CD4-positive, alpha-beta memory T cell (primary cell): ENCODE measurements at places on chromosomes 6 and 20. TPM values are rescaled to one million over a fixed set of nuclear protein-coding genes. Genes with fewer than 3 reads are reported as not detected.

Gene TLDC2
- total RNA-seq, result not detected

Gene DAAM2
- total RNA-seq, result not detected

Gene BMP7
- total RNA-seq, result not detected

Gene DEFB114
- not detected for total RNA-seq

Gene CST4
- total RNA-seq, result not detected

Gene TREML1
- not detected for total RNA-seq

Gene ERVFRD-1
- not detected for total RNA-seq

Gene MRAP2
- not detected for total RNA-seq

Gene ZBP1
- total RNA-seq, result 21.7 TPM

DNA sequence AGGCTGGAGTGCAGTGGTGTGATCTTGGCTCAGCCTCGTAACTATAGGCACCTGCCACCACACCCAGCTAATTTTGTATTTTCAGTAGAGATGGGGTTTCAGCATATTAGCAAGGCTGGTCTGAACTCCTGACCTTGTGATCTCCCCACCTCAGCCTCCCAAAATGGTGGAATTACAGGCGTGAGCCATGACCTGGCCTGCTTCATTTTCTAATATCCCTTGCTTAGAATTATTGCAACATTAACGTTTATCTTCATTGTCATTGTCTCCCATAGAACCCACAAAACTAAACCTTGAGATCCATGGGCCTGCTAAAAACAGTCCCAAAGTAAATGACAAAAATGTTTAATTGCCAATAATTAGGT, 6.1 kb downstream of the EEF1A1 start:
- no peaks in the 10 kb centered on the region for H3K27me3 ChIP-seq
- H3K4me1 ChIP-seq, result peaks cover 54% of the 10 kb centered on the region

- no peaks in the 10 kb centered on the region for H3K27me3 ChIP-seq
- no peak overlapping the region for H3K27ac ChIP-seq
- no peaks in the 10 kb centered on the region for H3K4me1 ChIP-seq
- H3K36me3 ChIP-seq, result no peaks in the 10 kb centered on the region
- no peak for DNase-seq
These were observed 249.0 kb upstream of the OPRM1 start for GRCh38 chr6:153790048-153790447.

- H3K27ac ChIP-seq, result no peak overlapping the region
- H3K36me3 ChIP-seq, result peaks cover 57% of the 10 kb centered on the region
- H3K27me3 ChIP-seq, result no peaks in the 10 kb centered on the region
- peaks cover 20% of the 10 kb centered on the region for H3K4me1 ChIP-seq
- H3K4me3 ChIP-seq, result no peak overlapping the region
- DNase-seq, result no peak
These were observed 27.7 kb downstream of the KCNS1 start for GRCh38 chr20:45073221-45073620.

DNA sequence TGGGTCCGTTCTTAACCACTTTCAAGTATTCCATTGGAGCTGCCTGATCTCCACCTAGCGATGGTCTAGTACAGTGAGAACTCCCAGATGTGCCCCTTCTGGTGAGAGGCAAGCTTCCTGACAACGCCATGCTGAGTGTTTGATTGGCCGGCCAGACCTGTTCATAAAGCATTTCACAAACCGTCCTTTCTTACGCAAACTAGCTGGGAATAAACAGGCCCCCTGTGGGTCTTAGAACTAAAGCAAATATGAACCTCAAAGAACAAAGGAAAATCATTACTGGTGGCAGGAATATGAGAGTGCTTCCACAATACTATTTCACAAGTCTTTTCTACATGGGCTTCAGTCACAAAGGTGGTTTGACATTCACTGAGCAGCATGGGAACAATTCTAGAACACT, 15.6 kb upstream of the GCNT2 start:
- no peak overlapping the region for H3K4me3 ChIP-seq
- H3K4me1 ChIP-seq, result no peaks in the 10 kb centered on the region
- no peaks in the 10 kb centered on the region for H3K36me3 ChIP-seq
- no peaks in the 10 kb centered on the region for H3K27me3 ChIP-seq
- no peak for DNase-seq

- no peaks in the 10 kb centered on the region for H3K27me3 ChIP-seq
- H3K27ac ChIP-seq, result no peak overlapping the region
- DNase-seq, result peak; percentile 36
- H3K36me3 ChIP-seq, result no peaks in the 10 kb centered on the region
- H3K4me3 ChIP-seq, result no peak overlapping the region
These were observed 66.4 kb downstream of the LY86 start for GRCh38 chr6:6654599-6655575.

DNA sequence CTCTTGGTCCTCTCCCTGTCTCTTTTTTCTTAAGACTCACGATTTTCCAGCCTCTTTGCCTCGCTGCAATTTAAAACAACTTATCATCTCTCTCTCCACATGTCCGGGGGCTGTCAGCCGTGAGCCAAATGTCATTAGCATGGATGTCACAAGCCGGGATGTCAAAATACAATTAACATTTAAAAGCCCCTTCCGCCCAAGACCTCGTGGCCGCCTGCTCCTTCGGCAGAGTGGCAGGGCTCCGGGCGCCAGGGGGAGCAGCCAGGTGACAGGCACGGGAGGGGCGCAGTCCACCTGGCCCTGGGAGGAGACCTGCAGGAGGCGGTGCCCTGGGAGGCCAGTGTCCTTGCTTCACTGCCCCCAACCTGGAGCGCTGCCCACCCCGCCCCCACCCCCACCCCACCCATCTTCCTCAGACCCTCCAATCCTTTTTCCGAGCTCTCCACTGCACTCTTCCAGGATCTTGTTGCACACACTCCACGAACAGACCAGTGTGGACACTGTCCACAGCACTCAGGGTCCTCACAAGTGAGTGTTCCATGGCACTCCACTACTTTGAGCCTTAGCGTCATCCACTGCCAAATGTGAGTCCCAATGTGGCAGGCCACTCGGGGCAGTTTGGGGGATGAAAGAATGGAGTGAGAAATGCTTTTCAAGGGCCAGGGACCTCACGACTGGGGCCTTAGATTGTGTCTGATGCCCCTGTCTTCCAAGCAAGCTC, 5.6 kb upstream of the GRM4 start:
- H3K4me3 ChIP-seq, result no peak overlapping the region
- H3K27ac ChIP-seq, result no peak overlapping the region
- no peak for DNase-seq
- H3K4me1 ChIP-seq, result peaks cover 10% of the 10 kb centered on the region
- no peaks in the 10 kb centered on the region for H3K36me3 ChIP-seq
- H3K27me3 ChIP-seq, result peaks cover 27% of the 10 kb centered on the region

DNA sequence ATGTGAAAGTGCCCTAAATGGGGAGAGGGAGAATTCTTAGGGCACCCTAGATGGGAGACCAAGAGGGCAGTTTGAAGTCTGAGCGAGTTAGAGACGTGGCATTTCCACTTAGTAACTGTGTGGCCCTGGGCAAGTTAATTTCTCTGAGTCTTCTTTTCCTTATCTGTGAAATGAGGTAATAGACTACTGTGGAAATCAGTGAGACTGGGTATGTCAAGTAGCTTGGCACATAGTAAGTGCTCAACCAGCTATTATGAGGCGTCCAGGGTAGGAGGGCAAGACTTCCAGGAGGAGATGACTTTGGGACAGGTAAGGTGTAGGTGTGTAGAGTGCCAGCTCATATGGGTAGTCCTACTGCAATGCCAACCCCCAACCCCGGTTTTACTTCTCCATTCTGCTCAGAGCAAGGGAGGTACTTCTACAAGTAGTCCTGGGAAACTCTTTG, 770 bp downstream of the KIF3B start:
- peak overlapping the region; percentile 96 for H3K4me3 ChIP-seq
- H3K4me1 ChIP-seq, result peaks cover 27% of the 10 kb centered on the region
- peak; percentile 8 for DNase-seq
- H3K27ac ChIP-seq, result peak overlapping the region; percentile 85

GRCh38 chr6:16512544-16513290, 248.5 kb downstream of the ATXN1 start:
- no peaks in the 10 kb centered on the region for H3K36me3 ChIP-seq
- H3K27me3 ChIP-seq, result no peaks in the 10 kb centered on the region
- no peak for DNase-seq
- H3K4me1 ChIP-seq, result peaks cover 44% of the 10 kb centered on the region

- DNase-seq, result no peak
- H3K4me3 ChIP-seq, result no peak overlapping the region
- no peaks in the 10 kb centered on the region for H3K4me1 ChIP-seq
- no peak overlapping the region for H3K27ac ChIP-seq
- no peaks in the 10 kb centered on the region for H3K36me3 ChIP-seq
These were observed 38.1 kb upstream of the UST start for GRCh38 chr6:148708707-148709106.

DNA sequence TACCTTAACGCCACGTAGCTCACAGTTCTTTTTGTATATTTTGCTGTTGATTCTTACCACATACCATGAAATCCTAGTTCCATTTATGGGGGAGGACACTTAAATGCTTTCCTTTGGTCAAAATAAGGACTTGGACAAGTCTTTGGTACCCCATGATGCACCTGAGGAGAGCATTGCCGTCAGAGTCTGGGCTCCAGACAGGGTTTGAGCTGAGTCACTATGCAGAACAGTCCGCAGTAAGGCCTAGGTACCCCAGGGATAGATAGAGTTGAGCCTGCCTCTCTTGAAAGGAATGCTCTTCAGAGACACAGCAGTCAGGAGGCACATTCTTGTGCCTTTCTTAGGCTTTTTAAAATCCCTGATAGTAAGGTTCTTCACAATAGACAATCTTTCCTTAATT, 6.0 kb downstream of the PARD6B start:
- H3K36me3 ChIP-seq, result peaks cover 4% of the 10 kb centered on the region
- peaks cover 12% of the 10 kb centered on the region for H3K4me1 ChIP-seq
- no peak overlapping the region for H3K27ac ChIP-seq
- H3K27me3 ChIP-seq, result no peaks in the 10 kb centered on the region
- no peak for DNase-seq

- DNase-seq, result no peak
- no peaks in the 10 kb centered on the region for H3K27me3 ChIP-seq
- no peaks in the 10 kb centered on the region for H3K36me3 ChIP-seq
- H3K4me3 ChIP-seq, result no peak overlapping the region
- H3K4me1 ChIP-seq, result no peaks in the 10 kb centered on the region
These were observed 52.0 kb downstream of the ECT2L start for GRCh38 chr6:138847884-138848283.

GRCh38 chr6:43733471-43734293, 36.3 kb upstream of the VEGFA start:
- DNase-seq, result peak; percentile 46
- no peak overlapping the region for H3K4me3 ChIP-seq
- no peak overlapping the region for H3K27ac ChIP-seq
- H3K27me3 ChIP-seq, result no peaks in the 10 kb centered on the region
- peaks cover 15% of the 10 kb centered on the region for H3K4me1 ChIP-seq

GRCh38 chr20:32332614-32333013, 25.5 kb upstream of the ASXL1 start:
- H3K4me3 ChIP-seq, result no peak overlapping the region
- peaks cover 12% of the 10 kb centered on the region for H3K36me3 ChIP-seq
- peaks cover 27% of the 10 kb centered on the region for H3K4me1 ChIP-seq

- H3K36me3 ChIP-seq, result no peaks in the 10 kb centered on the region
- no peak for DNase-seq
- H3K4me3 ChIP-seq, result no peak overlapping the region
- no peaks in the 10 kb centered on the region for H3K27me3 ChIP-seq
These were observed 1.3 kb downstream of the C6orf141 start for GRCh38 chr6:49551866-49552129.

DNA sequence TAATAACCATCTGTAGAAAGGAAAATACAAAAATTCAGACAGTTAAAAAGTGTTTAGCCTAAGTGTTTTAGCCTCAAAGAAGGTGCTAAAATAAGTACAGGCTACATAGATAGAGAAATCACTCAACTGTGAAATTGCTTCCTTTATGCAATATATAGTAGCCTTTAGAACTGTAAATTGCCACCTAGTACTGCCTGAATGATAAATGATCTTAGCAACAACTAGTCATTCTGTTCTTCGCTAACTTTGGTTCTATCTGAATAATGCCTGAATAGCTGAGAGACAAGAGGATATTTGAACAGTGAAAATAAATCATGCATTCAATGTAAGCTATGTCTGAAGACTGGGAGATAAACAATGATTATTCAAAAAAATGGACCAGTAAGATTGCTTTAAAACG, 603.3 kb upstream of the PTCHD4 start:
- H3K27me3 ChIP-seq, result no peaks in the 10 kb centered on the region
- H3K4me1 ChIP-seq, result no peaks in the 10 kb centered on the region
- H3K36me3 ChIP-seq, result no peaks in the 10 kb centered on the region
- no peak overlapping the region for H3K4me3 ChIP-seq
- DNase-seq, result no peak

- H3K4me1 ChIP-seq, result no peaks in the 10 kb centered on the region
- no peak for DNase-seq
- H3K27me3 ChIP-seq, result peaks cover 5% of the 10 kb centered on the region
- no peaks in the 10 kb centered on the region for H3K36me3 ChIP-seq
- no peak overlapping the region for H3K27ac ChIP-seq
These were observed 11.7 kb upstream of the SPO11 start for GRCh38 chr20:57317789-57318371.

DNA sequence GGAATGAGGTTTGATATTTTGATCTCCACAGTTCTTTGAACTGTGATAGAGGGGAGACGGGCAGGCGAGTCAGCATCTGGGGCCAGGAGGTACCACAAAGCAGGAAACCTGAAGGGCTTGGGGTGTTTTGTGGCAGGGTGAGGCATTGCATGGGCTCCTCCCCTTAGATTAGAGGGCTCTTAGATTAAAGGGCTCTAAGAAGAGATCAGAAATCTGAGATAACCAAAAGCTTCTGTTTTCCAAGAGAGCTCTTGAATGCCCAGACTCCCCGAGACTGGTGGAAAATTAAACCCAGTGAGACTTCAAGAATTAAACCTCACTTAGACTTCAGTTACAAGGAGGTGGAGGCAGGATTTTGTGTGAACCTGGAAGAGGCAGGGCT, 2.4 kb upstream of the GPX5 start:
- H3K27me3 ChIP-seq, result no peaks in the 10 kb centered on the region
- no peaks in the 10 kb centered on the region for H3K36me3 ChIP-seq
- H3K4me1 ChIP-seq, result peaks cover 26% of the 10 kb centered on the region
- H3K27ac ChIP-seq, result no peak overlapping the region
- peak; percentile 43 for DNase-seq

- no peaks in the 10 kb centered on the region for H3K27me3 ChIP-seq
- no peaks in the 10 kb centered on the region for H3K4me1 ChIP-seq
- no peak overlapping the region for H3K4me3 ChIP-seq
- no peak for DNase-seq
- H3K36me3 ChIP-seq, result no peaks in the 10 kb centered on the region
- no peak overlapping the region for H3K27ac ChIP-seq
These were observed 110.7 kb downstream of the GRM4 start for GRCh38 chr6:34035161-34035560.

DNA sequence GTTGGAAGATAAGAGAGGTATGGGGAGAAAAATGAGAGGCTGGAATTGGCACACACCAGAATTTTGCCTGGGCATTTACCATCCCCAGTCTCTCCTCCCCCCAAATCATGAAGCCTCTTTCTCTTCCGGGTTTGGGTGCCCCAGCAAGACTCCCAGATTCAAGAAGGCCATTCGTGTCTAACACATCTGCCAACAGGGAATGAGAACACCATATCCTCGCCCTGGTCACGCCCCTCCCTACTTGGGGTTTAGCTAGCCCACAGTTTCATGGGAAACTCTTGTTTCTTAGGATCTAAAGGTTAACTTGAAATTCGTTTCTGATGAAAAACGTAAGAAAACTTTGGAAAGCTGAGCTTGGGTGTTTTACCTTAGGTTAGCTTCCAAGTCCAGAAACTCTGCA, 105.5 kb upstream of the TMEM170B start:
- H3K36me3 ChIP-seq, result no peaks in the 10 kb centered on the region
- H3K27me3 ChIP-seq, result no peaks in the 10 kb centered on the region
- H3K4me1 ChIP-seq, result peaks cover 8% of the 10 kb centered on the region

GRCh38 chr6:39310542-39310941, 3.7 kb downstream of the KCNK17 start:
- H3K27ac ChIP-seq, result no peak overlapping the region
- H3K36me3 ChIP-seq, result no peaks in the 10 kb centered on the region
- no peaks in the 10 kb centered on the region for H3K4me1 ChIP-seq
- no peak overlapping the region for H3K4me3 ChIP-seq
- no peak for DNase-seq
